ENCODE measurements at places on chromosomes 1 and 21.
A peak's percentile ranks its signal among the peaks of the same experiment; 100 is the strongest.

DNA sequence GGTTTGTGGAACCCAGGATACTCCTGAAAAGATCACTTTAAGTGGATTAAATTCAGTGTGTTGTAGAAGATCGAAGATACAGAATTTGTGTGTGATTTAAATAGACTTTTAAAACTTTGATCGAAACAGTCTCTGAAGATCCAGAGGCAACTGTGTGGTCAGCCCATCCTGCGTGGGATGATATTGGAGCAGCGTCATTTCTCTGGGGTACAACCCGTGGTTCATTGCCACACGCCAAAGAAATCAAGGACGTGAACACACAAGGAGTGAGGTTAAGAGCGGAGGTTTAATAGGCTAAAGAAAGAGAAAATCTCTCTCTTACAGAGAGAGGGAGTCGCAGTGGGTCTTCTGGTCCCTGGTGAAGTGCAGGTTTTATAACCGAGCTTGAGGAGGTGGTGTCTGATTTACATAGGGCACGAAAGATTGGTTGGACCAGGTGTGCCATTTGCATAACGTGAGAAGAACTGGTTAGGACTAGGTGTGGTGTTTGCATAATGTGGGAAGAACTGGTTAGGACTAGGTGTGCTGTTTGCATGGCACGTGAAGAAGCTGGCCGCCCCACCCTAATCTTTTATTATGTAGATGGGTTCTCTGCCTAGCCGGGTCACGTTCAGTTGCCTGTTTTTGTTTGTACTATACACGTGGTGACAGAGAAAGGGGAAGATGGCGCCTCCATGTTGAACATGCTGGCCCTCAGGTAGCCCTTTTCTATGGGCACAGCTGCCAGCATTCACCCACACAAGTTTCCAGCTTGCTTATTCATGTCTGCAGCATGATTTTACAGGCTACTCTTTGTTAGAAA lies 82.3 kb downstream of the ADSS2 start:
- DNase-seq = no peak

- DNase-seq = no peak
Observed at GRCh38 chr21:41139275-41139674, 28.7 kb upstream of the BACE2 start.

DNA sequence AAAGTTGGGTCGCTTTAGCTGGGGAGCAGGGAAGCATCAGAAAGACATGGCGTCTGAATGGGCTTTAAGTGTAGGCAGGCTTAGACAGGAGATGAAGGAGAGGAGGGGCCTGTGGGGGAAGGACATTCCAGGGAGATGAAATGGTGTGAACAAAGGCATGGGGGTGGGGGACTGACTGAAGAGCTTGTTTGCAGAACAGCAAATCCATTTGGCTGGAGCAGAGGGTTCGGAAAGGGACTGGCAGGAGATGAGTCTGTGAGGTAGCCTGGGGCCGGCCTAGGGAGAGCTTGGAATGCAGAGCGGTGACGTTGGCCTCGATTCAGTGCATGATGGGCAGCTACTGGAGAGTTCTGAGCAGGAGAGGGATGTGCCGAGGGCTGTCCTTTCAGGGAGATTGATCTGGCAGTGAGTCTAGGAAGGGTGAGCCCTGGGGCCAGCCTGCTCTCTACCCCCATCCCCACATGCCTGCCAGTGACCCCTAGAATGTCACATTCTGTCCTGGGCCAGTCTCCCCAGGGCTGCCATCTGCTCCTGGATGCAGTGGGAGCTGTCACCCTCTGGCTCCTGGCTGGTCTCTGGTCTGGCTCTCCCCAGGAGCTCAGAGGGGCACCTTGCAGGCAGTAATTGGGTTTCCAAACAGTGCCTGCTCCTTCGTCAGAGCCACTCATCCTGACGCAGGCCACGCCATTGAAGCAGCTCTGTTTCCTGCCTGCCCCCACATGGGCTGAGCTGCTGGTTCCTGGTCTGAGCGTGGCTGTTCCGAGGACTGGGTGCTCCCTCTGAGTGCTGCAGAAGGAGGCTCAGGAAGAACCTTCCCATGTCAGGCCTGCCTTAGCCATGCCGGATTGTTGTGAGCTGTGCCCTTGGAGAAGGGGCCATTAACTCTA lies 22.3 kb upstream of the TMEM222 start:
- DNase-seq = no peak

DNA sequence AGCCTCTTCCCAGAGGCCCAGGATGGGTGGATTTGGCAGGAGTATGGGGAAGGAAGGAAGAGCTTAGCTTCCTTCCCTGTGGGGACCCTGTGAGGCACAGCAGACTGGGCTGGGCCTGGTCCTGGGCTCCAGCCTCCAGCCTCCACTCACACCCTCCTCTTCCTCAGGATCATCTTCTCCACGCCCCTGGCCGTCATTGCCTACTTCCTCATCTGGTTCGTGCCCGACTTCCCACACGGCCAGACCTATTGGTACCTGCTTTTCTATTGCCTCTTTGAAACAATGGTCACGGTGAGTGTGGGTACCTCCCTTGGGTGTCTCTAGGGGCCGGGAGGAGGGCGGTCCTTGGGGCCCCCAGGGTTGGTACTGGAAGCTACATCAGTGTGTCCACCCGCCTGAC lies 10.1 kb downstream of the MFSD2A start:
- no peak for DNase-seq

DNA sequence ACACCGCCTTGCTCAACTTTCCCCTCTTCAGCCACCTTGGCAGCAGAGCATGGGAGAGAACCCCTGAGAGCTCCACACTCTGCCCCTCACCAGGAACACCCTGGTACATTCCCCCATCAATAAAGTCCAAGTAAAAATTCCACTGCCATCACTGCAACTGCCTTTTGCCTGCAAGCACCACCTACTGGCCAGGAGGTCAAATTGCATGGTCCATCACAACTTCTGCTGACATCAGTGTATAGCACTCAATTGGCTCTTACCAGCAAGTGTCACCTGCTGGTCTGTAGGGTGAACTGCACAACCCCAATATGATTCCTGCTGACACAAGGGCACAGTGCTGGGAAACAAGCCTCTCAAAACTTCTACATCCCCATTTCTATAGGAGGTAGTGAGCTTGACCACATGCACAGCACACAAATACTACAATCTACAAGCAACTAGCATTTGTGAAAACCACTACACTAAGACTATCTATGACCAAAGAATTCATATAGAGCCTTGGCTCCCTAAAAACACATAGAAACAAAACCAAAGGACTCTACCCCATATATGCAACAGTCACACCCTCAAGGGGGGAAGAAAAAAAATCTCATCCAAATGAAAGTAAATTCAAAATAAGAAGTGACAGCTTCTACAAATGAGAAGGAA lies 69.2 kb downstream of the FASLG start:
- no peak for DNase-seq

GRCh38 chr1:207990876-207991582 lies 80.1 kb upstream of the CD34 start:
- DNase-seq = no peak

- DNase-seq = no peak
Observed at GRCh38 chr1:245880754-245881403, 626.2 kb downstream of the SMYD3 start.

DNA sequence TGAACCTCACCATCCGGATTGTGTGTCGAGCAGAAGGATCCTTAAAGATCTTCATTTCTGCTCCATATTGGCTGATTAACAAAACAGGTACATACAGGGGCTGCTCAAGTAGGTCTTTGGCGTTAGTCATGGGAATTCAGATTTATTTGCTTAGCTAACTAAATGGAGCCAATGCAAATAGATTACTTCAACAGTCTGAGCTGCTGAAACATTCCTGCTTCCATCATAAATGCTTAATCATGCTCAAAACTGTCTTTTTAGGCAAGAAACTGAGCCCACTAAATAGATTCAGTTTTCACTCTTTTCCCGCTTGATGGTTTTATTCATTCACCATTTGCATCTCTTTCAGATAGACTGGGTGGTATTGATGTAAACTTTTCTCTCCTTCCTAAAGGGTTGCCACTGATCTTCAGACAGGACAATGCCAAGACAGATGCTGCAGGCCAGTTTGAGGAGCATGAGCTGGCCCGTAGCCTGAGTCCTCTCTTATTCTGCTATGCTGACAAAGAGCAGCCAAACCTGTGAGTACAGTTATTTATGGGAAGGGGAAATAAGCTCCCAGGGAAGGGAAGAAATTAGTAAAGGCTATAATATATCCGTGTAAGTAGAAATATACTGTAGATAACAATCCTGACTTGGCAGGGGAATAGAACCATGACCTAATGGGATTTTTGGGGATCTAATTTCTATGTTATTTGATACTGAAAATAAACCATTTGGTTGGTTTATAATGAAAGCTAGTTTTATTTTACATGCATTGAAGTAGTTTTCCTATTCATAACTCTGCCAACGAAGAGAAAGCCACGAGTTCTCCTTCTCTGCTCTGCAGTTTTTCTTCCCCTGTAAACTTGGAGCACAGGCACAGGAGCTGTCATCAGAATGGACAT lies 126.4 kb downstream of the VPS13D start:
- DNase-seq = no peak

- DNase-seq = no peak
Observed at GRCh38 chr1:10555635-10556429, 81.1 kb downstream of the PEX14 start.

GRCh38 chr1:110293601-110294104 lies 45.5 kb upstream of the RBM15 start:
- DNase-seq = no peak

DNA sequence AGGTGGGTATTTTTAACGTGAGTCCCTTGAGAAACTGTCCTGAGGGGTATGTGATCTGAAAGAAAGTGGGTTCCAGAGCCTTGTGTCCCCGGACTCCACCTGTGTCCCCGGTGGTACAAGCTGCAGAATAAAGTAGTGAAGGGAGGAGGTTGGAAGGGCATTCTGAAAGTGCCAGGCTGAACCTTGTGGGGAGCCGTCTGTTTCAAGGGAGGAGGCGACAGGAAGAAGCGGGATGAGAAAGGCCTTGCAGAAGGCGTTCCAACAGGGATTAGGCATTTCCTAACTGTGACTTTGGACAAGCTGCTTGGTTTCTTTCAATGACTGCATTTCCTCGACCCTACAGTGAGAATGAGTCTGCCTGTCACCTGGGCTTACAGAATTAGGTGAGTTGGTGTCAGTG lies 5.8 kb downstream of the FOXD3 start:
- no peak for DNase-seq

DNA sequence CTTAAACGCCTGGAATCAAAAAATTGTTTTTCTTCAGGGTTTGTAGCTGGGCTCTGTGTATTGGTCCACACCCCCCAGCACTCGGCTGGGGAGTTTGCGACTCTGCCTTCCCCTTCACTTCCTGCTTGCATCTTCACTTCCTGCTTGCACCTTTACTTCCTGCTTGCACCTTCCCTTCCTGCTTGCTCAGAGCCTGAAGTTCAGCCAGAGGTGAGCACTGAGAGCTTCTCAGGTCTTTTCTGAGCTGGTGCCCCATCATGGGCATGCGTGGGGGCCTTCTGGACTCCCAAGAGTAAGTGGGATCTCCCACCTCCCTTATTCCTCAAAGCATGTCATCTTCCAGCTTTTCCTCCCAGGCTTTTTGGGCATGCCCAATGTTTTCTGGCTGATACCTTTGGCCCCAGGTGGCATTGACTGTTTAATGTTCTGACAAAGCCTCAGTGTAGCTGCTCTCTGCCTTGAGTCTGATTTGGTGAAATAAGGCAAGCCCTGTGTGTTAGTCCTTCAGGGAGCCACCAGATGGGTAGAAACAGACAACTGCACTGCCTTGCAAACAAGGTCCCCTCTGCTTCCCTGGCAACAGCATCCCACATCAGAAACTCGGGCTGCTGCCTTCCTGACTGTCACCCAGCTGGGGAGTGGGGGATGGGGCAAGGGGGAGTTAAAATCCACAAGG lies 3.5 kb downstream of the KRTAP10-2 start:
- no peak for DNase-seq

- no peak for DNase-seq
Observed at GRCh38 chr1:94281361-94282142, 44.2 kb upstream of the ARHGAP29 start.

DNA sequence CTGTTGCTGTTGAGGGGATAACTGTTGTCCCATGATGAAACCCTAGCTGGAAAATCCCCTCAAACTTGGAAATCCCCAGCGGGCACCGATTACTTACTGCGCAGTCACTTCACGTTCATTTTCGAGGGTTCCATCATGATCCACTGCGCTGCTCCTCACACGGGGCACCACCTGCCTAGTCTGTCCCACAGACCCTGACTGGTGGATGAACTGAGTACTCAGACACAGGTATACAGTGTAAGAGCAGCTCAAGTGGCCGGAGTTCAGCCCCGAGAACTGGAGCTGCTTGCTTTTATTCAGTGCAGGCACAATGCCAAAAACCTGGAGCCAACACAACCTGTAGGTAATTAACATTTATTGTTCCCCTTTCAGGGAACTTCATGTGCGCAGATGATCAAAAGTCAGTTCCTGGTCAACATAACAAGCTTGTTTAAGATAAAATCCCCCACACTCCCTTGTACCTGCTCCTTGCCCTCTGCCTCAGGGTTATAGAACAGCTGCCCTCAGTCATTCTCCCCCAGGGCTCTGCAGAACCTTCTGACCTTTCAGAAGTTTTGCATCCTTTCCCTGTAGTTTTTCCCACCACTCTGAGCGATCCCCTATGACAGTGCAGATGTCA lies 46.5 kb upstream of the PRELP start:
- no peak for DNase-seq

DNA sequence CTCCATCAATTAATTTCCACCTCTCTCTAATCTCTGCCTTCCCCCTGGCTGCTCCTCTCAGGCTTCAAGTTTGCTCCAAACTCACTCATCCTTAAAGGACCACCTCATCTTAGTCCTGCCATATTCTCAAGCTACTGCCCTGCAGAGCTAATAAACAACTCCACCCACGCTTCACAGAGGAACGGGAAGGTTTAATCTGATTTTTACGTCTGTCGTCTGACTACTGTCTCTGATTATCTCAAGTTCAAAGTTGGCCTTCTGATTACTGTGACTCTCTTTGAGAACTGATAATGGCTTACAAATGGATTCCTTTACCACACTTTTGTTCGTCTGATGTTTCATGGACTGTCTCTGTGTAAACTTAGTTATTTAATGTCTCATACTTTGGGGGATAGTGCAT lies 7.6 kb upstream of the CPT2 start:
- DNase-seq = no peak

- DNase-seq = no peak
Observed at GRCh38 chr1:15158506-15159165, 5.1 kb downstream of the TMEM51 start.

DNA sequence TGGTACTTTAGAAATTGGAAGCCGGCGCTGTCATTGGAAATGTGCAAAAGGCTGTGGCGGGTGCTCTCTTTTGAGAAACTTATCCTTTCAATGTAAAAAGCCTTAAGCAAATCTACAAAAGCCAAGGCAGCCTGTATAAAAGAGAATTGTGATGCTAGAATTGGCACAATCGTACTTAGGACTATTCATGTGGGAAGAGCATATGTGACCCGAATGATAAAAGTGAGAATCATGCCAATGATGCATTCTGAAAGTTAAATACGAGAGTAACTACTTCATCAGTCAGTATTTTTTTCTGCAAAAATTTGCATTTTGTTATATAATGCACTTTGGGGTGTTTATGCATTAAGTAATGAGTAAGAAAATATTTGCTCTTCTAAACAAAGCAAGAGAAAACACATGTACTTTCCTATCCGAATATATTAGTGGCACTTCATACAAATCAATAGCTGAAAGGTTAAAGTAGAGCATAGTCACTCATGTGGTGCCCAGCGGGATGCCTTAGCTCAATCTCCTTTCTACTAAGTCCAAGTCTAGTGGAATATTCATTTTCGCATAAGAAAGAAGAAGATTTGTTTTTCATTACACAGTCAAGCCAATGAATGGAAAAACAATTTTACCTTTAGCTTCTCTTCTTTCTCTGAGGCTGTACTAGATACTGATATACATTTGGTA lies 1256.6 kb upstream of the B3GALT2 start:
- DNase-seq = no peak

GRCh38 chr1:161069731-161070270 lies at the start of gene ARHGAP30:
TSS of gene ARHGAP30 (minus strand) at chr1:161069891. CDS start at chr1:161069624, 267 bp downstream.
- peak; percentile 63 for DNase-seq

GRCh38 chr1:208807446-208808127 lies 563.4 kb upstream of the PLXNA2 start:
- DNase-seq = no peak

All from stimulated activated CD8-positive, alpha-beta memory T cell treated with anti-CD3 and anti-CD28 coated beads, Interleukin-7, amount 100 ng/mL, for 1 hour (primary cell).